GM06990 (cell line): ENCODE measurements at places on chromosomes 2 and 18.

DNA sequence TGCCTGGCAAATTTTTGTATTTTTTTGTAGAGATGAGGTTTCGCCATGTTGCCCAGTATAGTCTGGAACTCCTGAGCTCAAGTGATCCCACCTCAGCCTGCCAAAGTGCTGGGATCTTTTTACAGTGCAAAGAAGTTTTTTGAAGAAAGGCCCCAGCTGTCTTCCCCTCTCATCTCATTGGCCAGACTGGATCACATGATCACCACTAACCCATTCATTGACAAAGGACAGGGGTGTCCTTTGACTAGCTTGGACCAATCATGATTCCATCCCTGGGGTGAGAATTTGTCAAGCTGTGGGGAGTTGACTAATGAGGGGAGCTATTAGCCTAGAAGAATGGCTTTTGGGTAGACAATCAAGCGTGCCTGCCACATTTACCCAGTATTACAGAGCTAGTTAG lies 232.9 kb upstream of the TANK start:
- DNase-seq, result no peak

DNA sequence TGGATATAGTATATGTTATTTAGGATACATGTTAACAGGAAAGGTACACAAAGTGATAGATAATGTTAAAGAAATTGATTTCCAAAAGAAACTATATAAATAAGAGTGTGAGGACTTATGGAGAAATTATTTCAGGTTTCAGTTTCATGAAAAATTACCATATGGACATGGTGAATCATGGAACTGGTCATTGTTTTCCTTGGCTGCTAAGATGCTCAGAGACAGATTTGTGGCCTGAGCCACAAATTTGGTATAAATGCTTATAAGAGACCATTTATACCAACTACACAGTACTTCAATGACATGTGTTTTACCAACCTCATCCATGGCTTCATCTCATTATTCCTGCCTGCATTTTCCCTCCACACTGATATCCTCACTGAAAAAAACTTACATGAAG lies 188.1 kb downstream of the FMNL2 start:
- no peak for DNase-seq

DNA sequence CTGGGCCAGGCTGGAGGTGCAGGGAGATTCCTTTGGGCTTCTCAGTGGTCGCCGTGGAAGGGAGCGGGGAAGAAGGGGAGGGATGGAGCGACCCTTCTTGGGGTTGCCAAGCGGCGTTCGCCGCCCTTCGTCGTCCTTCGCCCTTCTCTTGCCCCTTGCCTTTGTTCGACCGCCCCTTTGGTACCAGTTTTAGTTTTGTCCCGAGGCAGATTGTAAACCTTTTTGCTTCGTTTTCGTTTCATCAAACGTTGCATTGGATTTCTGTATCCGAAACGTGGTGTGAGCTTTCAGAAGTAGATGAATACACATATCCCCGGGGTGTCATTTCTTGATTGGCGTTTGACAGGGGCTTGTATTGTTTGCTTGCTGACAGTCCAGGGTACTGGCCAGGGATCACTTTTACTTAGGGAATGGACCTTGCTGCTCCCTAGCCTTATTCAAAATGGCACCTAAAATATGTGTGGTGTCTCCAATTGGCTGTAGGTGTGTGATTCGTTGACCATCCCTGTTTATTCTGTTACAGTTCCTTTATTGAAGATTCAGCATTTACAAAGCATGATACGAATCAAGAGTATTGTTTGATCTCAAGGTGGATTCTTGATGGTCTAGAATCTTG lies 788 bp downstream of the USP14 start:
- no peak for DNase-seq

DNA sequence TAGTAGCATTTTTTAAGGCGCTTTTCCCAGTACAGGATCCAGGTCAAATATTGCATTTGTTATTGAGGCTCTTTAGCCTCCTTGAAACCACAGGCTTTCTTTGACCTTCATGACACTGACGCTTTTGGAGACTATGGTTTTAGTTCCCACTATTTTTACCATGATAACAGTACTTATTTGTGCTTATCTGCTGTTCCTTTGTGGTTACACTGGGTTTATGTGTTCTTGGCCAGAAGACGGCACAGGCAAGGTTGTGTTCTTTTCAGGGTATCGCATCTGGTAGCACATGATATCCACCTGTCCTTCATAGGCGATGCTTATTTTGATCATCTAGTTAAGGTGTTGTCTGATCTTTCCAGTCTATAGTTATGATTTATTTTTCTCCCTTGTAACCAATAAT lies 16.8 kb upstream of the MBOAT2 start:
- no peak for DNase-seq

DNA sequence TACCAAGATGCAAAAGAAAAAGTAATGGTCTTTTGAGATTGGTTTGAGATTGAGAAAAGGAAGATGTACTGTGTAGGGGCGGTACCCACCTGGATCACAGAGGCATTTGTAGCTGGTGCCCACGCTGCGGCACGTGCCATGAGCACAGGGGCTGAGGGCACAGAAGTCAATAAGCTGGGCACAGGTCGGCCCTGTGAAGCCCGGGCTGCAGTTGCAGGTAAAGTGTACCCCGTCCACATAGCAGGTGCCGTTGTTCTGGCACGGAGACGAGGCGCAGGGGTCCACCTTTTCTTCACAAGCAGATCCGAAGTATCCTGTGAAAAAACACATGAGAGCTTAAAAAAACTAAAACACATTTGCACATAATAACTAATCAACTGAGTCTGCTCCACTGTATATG lies 176.1 kb upstream of the PID1 start:
- DNase-seq, result no peak

GRCh38 chr2:64352292-64352691 lies 101.7 kb upstream of the LGALSL start:
- DNase-seq, result no peak
